ENCODE measurements at places on chromosomes 16 and 17. TPM values are rescaled to one million over a fixed set of nuclear protein-coding genes. Genes with fewer than 3 reads are reported as not detected.

The CCL1 gene
- not detected for total RNA-seq

The GPRC5C gene
- total RNA-seq, result 0.31 TPM

The USP31 gene
- total RNA-seq, result 2.5 TPM

The NPIPA2 gene
- total RNA-seq, result 0.21 TPM

The POLDIP2 gene
- 26.6 TPM for total RNA-seq

The HASPIN gene
- total RNA-seq, result 0.52 TPM

The ACAP1 gene
- 107 TPM for total RNA-seq

The CCL4 gene
- 482 TPM for total RNA-seq

The UBE2O gene
- 15.2 TPM for total RNA-seq

The CENPN gene
- 8.6 TPM for total RNA-seq

The CMTM4 gene
- total RNA-seq, result 2.0 TPM

The ITGB4 gene
- total RNA-seq, result 0.10 TPM

The STX1B gene
- total RNA-seq, result 0.63 TPM

The MEOX1 gene
- 0.42 TPM for total RNA-seq

The DHRS7C gene
- not detected for total RNA-seq

The AGRP gene
- total RNA-seq, result not detected

The GALR2 gene
- 0.63 TPM for total RNA-seq

The OR1A1 gene
- not detected for total RNA-seq

The PYDC1 gene
- total RNA-seq, result not detected

The NPIPB13 gene
- total RNA-seq, result 12.1 TPM
